ENCODE measurements at places on chromosomes 2 and 18. TPM values are rescaled to one million over a fixed set of nuclear protein-coding genes. Genes with fewer than 3 reads are reported as not detected.

The CAVIN2 gene
- total RNA-seq, result 7.0 TPM

The HOXD12 gene
- total RNA-seq, result not detected

The CPO gene
- total RNA-seq, result not detected

The EPB41L3 gene
- total RNA-seq, result 120 TPM

The COPS8 gene
- total RNA-seq, result 79.9 TPM

The CIAO1 gene
- 66.8 TPM for total RNA-seq

GRCh38 chr2:68127358-68128242 lies 30.1 kb upstream of the PNO1 start:
- no peak for DNase-seq

DNA sequence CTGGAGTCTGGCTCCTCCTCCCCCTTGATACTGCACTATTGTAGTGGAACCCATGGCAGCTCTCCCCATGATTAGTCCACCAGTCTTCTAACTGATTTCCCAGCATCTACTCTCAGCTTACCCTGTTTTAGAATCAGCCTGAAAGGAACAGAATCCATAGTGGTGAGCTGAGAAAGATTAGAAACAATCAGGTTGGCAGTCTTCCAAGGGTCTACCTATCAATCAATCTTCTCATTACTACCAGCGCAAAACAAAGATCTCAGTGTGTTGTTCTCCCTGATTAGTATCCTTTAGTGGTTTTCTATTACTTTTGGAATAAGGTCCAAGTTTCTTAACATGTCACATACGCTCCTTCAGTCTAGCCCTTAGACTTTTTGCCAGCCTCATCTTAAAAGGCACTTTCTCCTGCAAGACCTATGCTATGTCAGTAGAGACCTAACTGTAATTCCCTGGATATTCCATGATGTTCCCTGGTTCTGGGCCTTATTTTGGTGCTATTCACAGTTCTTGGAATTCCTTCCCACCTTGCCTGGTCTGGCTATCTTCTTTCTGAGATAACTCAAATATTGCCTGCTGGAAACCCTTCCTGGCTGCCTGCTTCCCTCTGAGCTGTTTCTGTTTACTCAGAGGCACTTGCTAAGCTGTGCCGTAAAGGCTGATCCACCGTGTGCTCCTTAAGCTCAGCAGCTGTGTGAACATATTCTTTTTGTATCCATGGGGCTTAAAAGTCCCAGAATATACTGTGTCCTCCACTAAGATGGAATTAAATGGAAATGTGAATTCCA lies 32.6 kb downstream of the LAMA3 start:
- peak; percentile 35 for DNase-seq

- DNase-seq, result peak; percentile 77
Measured at GRCh38 chr2:216551234-216552068, 52.8 kb downstream of the RPL37A start.

- DNase-seq, result no peak
Measured at GRCh38 chr2:23464156-23464555, 79.2 kb downstream of the KLHL29 start.

DNA sequence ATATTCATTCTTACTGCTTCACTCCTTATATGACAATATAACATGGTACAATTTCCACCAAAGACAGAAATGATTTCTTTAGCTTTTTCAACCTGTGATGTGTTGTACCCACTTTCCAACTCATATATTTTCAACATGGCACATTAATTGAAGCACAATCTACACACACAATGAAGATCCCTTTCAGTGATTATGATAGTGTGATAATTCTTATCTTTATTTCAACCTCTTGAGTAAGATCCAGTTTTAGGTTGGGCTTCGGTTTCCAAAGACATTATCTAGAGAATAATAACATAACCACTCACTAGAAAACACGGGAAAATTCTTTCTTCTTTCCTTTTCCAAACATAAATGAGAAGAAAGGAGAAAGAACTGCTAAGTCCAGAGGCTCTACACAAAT lies 3.4 kb upstream of the DSG3 start:
- DNase-seq, result no peak

GRCh38 chr2:197073701-197074433 lies 147.4 kb upstream of the PGAP1 start:
- peak; percentile 35 for DNase-seq

- no peak for DNase-seq
Measured at GRCh38 chr2:24454294-24454693, 36.8 kb upstream of the NCOA1 start.

- DNase-seq, result no peak
Measured at GRCh38 chr2:159419403-159419802, 132.9 kb upstream of the WDSUB1 start.

GRCh38 chr2:95068256-95068655 lies 42.7 kb downstream of the MAL start:
- DNase-seq, result no peak

- no peak for DNase-seq
Measured at GRCh38 chr18:71951001-71951400, 593.1 kb downstream of the CBLN2 start.

DNA sequence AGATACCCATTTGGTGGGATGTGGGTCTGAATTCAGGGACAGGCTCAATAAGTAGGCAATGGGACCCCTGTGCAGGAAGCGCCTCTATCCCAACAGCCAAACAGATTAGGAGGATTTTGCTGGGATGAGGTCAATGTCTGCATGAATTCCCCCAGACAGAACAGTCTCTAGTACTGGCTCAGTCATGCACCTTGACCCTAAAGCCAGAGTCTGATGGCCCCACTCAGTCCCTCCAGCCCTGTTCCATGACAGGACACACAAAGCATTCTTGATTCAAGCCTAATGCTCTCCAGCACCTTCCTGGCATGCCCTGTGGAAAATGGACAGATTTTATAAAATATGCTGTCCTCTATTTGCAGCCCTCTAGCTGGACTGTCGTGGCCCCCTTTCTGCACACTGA lies 49.8 kb upstream of the RAB6D start:
- DNase-seq, result no peak

DNA sequence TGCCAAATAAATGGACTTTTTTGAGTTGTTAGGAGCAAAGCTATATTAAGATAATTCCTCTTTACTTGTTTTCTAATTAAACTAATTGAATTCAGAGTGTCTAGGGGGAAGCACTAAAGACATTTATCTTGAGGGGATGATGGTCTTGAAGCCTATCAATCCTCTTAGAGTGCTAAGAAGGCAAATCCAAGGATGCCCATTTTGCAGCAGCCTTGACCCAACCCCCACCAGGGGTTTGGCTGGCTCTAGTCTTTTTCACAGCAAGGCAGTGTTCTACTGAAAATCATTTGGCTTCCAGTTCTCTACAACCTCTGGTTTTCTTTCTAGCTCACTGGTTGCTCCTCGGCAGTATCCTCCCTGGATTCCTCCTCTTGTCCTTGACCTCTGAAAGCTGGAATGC lies 6.5 kb upstream of the RAX start:
- no peak for DNase-seq

DNA sequence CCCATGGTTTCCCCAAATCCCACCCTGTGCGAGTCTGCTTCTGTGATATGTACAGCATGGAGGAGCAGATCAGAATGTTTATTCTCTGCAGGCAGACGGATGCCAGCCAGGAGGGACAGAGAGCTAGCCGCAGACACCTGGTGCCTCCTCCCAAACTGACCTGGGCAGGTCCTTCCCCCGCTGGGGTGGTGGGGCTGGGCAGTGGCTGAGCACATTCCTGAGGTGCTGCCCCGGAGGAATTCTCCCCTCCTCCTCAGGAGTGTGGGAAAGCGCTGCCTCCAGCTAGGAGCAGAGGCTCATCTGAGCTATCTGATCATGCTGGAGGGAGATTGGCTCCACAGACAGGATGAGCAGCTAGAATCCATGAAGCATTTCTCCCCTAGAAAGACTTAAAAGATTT lies 21.7 kb downstream of the C2orf92 start:
- DNase-seq, result no peak

- DNase-seq, result no peak
Measured at GRCh38 chr2:99067871-99068625, 73.5 kb upstream of the C2orf15 start.

- DNase-seq, result no peak
Measured at GRCh38 chr2:145383961-145384360, 864.0 kb upstream of the ZEB2 start.

Data from stomach (tissue), 19 donors.